Left kidney (tissue), 8 donors: ENCODE measurements at places on chromosomes 6 and 20. TPM values are rescaled to one million over a fixed set of nuclear protein-coding genes. Genes with fewer than 3 reads are reported as not detected.

DNA sequence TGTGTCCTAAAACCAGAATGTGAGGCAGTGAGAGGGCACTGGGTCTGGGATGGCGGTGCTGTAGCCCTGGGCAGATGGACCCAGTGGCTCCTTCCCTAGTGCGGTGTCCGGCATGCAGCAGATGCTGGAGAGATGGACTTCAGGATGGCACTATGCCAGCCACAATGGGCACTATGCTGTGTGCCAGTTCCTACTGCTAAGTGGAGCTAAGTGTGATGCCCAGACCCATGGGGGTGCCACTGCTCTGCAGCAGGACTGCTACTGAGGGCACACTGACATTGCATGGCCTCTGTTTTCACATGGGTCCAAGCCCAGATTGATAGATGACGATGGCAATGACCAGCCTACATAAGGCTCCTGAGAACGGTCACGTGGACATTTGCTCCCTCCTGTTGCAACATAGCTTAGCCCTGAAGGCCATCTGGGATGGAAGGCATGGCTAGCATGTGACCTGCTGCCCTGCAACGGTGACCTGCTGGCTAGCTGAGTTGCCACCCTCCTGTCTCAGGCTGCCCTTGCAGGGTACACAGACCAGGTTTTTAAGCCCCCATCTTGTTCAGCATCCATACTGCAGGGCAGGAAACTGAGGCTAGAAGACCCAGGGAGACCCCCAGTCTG lies 31.3 kb upstream of the KCNK16 start:
- no peak for DNase-seq

GRCh38 chr20:51460569-51461265 lies 81.8 kb downstream of the NFATC2 start:
- no peak for DNase-seq

GRCh38 chr20:59411170-59411569 lies 110.8 kb downstream of the EDN3 start:
- no peak for DNase-seq

- DNase-seq: no peak
These were observed 18.2 kb downstream of the TRIM26 start for GRCh38 chr6:30194797-30195690.

GRCh38 chr20:39264506-39265172 lies 302.5 kb downstream of the DHX35 start:
- DNase-seq: no peak

GRCh38 chr20:35039146-35039545 lies 53.5 kb downstream of the TRPC4AP start:
- no peak for DNase-seq

DNA sequence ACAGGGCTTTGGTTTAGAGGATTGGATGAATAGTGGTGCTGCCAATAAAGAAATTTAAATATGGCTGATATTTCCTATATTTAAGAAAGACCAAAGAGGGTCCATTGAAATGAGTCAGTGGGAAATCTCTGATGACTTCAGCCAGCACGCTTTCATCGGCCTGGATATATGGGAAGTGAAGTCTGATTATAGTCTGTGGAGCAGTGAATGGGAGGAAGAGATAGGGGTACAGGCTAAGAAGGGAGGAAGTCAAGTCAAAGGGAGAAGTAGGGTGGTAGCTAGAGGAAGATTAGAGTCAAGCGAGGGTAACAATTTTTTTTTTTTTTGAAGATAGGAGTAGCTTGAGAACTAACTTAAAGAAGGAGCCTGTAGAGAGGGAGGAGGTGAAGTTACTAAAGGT lies 22.7 kb downstream of the SLC16A10 start:
- DNase-seq: no peak

- DNase-seq: no peak
These were observed 14.3 kb downstream of the KIAA0319 start for GRCh38 chr6:24631671-24632070.

GRCh38 chr6:136520517-136520916 lies 29.7 kb downstream of the MAP7 start:
- DNase-seq: no peak

GRCh38 chr6:13488015-13488895 lies 855 bp upstream of the GFOD1 start:
- no peak for DNase-seq

GRCh38 chr6:161557333-161558107 lies 283.7 kb upstream of the AGPAT4 start:
- DNase-seq: no peak

- no peak for DNase-seq
These were observed 75.2 kb upstream of the TOP1 start for GRCh38 chr20:40953416-40953815.

GRCh38 chr6:154805288-154805911 lies 72.2 kb downstream of the SCAF8 start:
- DNase-seq: peak; percentile 10

DNA sequence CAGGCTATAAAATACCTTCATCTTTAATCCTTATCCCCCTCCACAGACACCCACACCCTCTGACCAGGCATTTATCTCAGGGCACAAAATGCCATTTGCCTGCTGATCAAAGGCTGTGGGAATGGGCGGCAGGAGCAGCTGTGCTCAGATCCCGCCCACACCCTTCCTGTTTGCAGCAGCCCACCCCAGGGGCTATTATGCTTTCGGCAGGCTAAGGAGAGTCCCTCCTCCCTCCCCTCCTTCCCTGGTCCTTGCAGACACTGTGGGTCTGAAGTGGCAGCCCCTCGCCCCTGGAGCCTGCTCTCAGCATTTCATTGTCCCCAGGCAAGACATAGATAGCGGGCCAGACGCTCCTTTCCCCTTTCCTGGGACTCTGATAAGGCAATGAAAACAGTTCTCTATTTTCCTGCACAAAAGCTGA lies 220.8 kb upstream of the HEY2 start:
- no peak for DNase-seq

GRCh38 chr6:33578588-33579011 lies 1.5 kb downstream of the BAK1 start:
- DNase-seq: no peak

DNA sequence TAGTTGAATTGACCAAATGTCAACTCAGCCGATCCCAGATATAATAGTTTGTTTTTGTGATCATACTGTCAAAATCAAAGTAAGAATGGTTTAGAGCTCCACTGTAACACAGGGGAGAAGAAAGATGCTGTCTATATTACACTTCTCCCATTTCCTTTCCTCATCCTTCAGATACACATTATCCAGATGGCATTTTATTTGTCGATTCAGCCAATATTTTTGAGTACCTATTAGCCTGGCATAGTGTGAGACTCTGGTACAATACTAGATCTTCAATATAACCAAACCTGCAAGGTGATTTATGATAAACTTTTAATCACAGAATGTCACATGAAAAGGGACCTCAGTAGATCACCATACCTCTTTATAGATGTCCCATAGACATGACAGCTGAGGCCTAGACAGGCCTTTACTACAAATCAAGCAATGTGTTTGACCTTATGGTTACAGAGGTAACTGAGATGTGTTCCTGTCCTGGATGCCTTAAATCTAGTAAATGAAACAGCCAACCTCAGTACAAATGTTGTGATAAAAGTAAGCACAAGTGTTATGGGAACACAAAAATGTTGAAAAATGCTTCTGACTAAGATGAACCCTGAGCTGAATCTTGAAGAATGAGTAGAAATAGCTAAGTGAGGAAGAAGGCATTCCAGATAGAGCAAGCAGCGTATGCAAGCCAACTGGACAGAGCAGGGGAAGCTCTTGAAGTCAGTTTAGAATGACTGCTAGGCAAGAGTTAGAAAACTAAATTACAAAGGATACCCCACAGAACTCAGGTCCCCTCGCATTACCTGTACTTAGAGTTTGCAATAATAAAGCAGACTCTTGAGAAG lies 1.9 kb downstream of the FBXO9 start:
- DNase-seq: no peak

DNA sequence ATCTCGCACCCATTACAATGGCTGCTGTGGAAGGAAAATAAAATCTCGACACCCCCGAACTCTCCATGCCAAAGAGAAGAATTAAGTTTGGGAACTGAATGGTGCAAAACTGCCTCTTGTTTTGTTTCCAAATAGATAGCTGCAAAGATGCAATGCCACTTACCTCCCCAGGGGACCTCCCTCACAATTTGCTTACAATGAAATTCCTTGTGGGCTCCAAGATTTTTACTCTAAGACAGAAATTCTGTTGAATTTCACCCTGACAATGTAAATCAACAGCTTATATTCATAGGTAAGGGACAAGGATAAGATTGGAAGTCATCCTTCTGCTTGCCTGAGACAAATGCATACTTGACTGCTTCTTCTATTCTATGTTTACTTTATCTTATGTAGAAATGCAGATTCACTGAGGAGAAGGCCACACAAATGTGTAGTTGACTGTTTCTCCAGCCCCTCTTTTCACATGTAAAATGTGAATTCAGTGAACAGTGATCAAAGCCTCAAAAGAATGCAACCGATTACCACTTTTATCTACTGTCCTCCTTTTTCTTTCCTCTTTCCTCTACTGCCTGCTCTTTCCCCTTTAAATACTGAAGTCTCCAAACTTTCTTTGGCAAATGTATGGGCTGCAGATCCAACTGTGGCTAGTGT lies 36.6 kb downstream of the ADGRF4 start:
- no peak for DNase-seq

GRCh38 chr6:15260099-15260821 lies 14.4 kb downstream of the JARID2 start:
- no peak for DNase-seq

DNA sequence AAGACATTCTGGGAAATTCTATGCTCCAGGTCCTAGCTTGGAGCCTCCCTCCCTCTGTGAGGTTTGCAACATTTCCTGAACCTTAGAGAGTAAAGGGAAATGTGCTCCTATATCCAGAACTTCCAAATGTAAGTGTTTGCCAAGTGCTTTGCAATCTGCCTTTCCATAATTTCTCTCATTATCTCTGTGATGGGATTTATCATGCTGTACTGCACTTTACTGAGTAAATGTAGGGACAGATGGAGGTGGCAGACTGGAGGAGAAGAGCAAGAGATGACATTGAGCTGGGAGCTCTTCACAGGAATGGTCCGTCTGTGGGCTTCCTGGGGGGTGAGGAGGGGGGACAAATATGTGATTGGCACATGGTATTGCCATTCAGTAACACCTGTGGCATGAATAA lies 184.3 kb downstream of the SOX4 start:
- no peak for DNase-seq

- DNase-seq: no peak
These were observed 121.0 kb upstream of the LOC128125822 start for GRCh38 chr6:63451238-63451637.

- DNase-seq: no peak
These were observed 486.1 kb upstream of the BTBD3 start for GRCh38 chr20:11431621-11432020.

DNA sequence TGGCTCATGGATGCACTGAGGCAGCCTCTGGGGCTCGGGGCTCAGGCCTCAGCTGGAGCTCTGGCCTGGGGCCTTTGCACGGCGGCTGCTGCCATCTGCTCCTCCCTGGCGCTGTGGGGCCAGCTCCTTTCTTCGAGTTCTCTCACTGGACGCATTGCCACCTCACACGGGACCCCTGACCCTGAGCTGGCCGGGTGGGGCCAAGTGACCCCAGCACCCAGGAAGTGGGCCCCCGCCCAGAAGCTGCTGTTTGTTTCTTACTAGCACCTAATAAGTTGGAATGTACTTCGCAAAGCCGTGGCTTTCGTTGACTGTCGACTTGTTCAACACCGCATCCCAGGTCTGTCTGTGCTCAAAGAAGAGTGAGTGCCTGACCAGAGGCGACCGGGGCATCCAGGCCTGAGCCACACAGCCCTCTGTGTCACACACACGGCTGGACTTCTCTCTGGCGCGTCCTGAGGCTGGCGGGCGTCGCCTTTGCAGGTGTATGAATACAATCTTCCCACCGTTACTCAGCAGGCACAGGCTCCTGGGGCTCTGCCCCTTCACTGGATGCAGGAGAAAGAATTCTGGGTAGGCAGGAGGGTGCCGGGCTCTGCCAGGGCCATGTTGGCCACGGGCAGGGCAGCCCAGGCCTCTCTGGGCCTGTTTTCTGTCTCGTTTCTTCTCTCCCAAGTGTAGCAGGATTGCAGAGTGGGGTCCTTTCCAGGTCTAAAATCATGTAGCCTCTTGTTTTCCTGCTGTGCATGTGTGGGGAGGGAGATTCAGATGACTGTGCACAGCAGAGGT lies 112.9 kb downstream of the DLL1 start:
- no peak for DNase-seq

- DNase-seq: no peak
These were observed 270.3 kb upstream of the ECI2 start for GRCh38 chr6:4405621-4406212.

- no peak for DNase-seq
These were observed 14.0 kb downstream of the CALHM6 start for GRCh38 chr6:116475141-116475540.

GRCh38 chr6:111837641-111838500 lies 35.4 kb downstream of the FYN start:
- DNase-seq: no peak

- no peak for DNase-seq
These were observed 59.6 kb upstream of the AFDN start for GRCh38 chr6:167766986-167767714.

DNA sequence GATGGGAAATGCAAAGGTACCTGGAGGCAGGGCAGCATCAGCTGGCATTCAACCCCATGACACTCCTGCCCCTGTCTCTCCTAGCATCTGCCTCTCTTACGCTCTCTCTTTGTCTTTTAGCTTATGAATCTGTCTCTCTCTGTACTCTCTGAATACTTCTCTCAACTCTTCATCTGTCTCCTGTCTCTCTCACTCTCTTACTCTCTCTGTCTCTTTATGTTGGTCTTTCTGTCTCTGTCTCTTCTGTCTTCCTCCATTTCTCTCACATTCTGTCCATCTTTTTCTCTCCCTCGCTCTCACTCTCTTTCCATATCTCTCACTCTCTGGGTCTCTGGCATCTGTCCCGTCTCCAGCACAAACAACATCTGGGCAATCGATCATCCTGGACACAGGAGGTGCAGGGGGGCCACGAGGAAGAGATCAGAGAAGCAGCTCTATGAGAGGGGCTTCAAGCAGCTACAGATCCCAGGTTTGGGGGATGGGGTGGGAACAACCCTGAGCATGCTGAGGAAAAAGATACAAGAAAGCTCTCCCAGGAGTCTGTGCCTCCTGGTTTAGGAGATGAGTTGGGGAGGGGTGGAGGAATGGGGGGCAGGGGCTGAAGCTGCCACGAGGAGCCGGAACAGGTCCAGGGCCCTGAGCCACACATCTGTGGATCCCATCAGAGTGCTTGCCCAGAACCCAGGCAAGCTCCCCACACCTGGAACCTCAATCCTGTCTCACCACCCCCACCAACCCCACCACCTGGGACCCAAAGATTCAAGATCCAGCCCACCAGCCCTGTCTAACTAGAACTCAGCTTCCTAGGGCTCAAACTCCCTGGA lies 2.4 kb downstream of the COL11A2 start:
- DNase-seq: no peak

- no peak for DNase-seq
These were observed 78.4 kb downstream of the ERMARD start for GRCh38 chr6:169829786-169830185.

GRCh38 chr6:87663434-87663833 lies 38.6 kb downstream of the AKIRIN2 start:
- no peak for DNase-seq

GRCh38 chr20:49936153-49937026 lies at the start of gene RNF114:
TSS of gene RNF114 (plus strand) at chr20:49936397. CDS start at chr20:49936413, 16 bp downstream.
- DNase-seq: peak; percentile 92

The CTAGE9 gene
- 0.55 TPM for polyA plus RNA-seq

The DAAM2 gene
- polyA plus RNA-seq: 26.2 TPM

The MOXD1 gene
- polyA plus RNA-seq: 197 TPM

The PAK1IP1 gene
- 22.9 TPM for polyA plus RNA-seq

The LY86 gene
- 1.1 TPM for polyA plus RNA-seq

The WFDC12 gene
- polyA plus RNA-seq: not detected

The PAK5 gene
- 0.63 TPM for polyA plus RNA-seq

The BAG2 gene
- 6.3 TPM for polyA plus RNA-seq

The KIF13A gene
- polyA plus RNA-seq: 43.1 TPM

The RGS17 gene
- 3.6 TPM for polyA plus RNA-seq

The EDN3 gene
- 3.7 TPM for polyA plus RNA-seq

The CNPY3 gene
- 58.0 TPM for polyA plus RNA-seq

The NHLRC1 gene
- 1.9 TPM for polyA plus RNA-seq

The CNBD2 gene
- 1.1 TPM for polyA plus RNA-seq

The GZF1 gene
- polyA plus RNA-seq: 14.7 TPM
